Stimulated activated CD4-positive, alpha-beta T cell treated with anti-CD3 and anti-CD28 coated beads, Interleukin-4, amount 100 ng/mL, for 4 hours (primary cell): ENCODE measurements at places on chromosomes 13 and 19.
A peak's percentile ranks its signal among the peaks of the same experiment; 100 is the strongest.

DNA sequence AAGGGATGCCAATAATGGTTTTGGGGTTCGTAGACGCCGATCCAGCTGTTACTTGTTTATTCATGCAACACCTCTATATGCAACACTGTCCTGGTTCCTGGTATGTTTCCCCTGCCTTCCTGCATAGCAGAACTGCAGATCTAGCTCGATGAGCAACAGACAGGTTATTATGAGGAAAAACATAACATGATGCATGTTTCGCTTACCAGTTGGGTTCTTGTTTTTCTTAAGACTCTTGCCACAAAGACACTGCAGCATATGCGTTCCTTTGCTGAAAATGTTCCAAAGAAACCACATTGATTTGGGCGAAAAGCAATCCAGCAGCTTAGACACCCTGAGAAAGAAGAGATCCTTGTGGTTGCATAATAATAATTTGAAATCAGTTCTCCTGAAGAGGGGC is 583 bp downstream of the FGF14 start:
- DNase-seq, result no peak

GRCh38 chr19:30669329-30670010 is 297.3 kb downstream of the ZNF536 start:
- DNase-seq, result peak; percentile 43

- DNase-seq, result no peak
Observed at GRCh38 chr13:31614073-31614472, 125.3 kb upstream of the RXFP2 start.

- peak; percentile 58 for DNase-seq
Observed at GRCh38 chr19:14580623-14581237, 2.2 kb upstream of the CLEC17A start.

- peak; percentile 34 for DNase-seq
Observed at GRCh38 chr19:6947745-6948144, 60.4 kb downstream of the ADGRE1 start.

- no peak for DNase-seq
Observed at GRCh38 chr13:66273011-66273410, 957.1 kb downstream of the PCDH9 start.

GRCh38 chr13:93740334-93740733 is 513.7 kb downstream of the GPC6 start:
- DNase-seq, result no peak

- DNase-seq, result peak; percentile 47
Observed at GRCh38 chr19:2627319-2627829, 75.1 kb downstream of the GNG7 start.

DNA sequence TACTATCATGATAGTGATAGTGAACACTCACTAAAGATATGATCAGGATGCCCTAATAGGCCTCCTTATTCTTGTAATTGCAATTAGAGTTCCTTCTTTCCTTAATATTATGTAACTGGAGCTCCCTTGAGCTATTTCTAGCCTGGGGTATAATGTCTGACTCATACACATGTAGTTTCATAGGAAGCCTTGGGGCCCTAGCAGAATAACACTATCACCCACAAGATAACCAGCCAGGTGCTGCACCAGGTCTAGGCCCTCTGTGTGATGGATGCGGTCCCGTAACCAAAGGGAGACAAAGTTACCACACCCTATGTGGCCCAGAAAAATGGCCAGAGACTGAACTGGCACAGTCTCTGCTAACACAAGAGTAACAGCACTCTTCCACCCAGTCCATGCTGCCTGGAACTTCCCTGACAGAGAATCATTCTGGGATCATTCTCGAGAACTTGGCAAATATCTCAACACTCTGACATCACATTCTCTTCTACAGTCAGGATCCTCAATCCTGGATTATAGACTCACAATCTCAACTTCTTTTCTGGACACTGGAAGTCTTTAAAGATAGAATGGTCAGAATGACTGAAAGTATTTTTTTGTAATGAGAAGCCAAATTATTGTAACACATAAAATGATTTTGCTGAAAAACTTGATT is 32.6 kb upstream of the IGFL4 start:
- no peak for DNase-seq

- DNase-seq, result no peak
Observed at GRCh38 chr19:36573895-36574720, 1.0 kb upstream of the ZNF529 start.
